Activated naive CD8-positive, alpha-beta T cell treated with anti-CD3 and anti-CD28 coated beads, Interleukin-2, amount 10 ng/mL, durations not matched to agents 7 days and 5 days (primary cell): ENCODE measurements at places on chromosomes 16 and 17.

DNA sequence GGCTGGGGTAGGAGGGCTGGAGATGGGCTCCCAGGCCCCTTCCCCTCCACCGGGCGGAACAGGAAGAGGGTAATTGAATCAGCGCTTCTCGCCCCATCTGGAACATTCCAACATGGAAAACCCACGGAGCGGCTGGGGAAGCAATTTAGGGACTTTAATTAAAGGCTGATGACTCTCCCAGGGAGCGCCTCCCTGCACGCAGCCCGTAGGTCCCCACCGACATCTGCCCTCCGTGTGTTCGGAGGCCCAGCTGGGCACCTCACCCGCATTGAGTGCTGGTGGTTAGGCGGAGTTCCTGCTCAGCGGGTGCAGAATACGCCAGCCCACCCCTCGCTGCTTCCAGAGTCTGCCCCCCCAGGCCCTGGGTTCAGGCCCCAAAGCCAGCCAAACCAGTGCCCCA, 10.0 kb downstream of the HS3ST6 start:
- no peak for DNase-seq

- no peak for DNase-seq
These were observed 11.1 kb downstream of the CRYBA1 start for GRCh38 chr17:29257756-29258155.

DNA sequence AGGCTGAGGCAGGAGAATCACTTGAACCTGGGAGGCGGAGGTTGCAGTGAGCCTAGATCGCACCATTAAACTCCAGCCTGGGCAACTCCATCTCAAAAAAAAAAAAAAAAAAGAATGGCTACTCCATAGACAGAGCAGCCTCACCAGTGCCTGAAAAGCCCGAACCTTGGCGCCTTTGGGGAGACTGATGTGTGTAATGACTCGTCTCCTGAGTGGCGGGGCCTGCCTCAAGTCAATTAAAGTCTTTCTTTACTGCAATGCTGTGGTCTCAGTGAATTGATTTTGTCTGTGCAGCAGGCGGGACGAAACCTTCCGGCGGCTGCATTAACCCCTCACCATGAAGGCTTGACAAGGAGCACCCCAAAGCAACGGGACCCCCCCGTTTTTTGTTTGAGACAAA, 3.5 kb upstream of the UQCC4 start:
- DNase-seq, result no peak

- DNase-seq, result no peak
These were observed 59.1 kb downstream of the SSH2 start for GRCh38 chr17:29870836-29871465.

DNA sequence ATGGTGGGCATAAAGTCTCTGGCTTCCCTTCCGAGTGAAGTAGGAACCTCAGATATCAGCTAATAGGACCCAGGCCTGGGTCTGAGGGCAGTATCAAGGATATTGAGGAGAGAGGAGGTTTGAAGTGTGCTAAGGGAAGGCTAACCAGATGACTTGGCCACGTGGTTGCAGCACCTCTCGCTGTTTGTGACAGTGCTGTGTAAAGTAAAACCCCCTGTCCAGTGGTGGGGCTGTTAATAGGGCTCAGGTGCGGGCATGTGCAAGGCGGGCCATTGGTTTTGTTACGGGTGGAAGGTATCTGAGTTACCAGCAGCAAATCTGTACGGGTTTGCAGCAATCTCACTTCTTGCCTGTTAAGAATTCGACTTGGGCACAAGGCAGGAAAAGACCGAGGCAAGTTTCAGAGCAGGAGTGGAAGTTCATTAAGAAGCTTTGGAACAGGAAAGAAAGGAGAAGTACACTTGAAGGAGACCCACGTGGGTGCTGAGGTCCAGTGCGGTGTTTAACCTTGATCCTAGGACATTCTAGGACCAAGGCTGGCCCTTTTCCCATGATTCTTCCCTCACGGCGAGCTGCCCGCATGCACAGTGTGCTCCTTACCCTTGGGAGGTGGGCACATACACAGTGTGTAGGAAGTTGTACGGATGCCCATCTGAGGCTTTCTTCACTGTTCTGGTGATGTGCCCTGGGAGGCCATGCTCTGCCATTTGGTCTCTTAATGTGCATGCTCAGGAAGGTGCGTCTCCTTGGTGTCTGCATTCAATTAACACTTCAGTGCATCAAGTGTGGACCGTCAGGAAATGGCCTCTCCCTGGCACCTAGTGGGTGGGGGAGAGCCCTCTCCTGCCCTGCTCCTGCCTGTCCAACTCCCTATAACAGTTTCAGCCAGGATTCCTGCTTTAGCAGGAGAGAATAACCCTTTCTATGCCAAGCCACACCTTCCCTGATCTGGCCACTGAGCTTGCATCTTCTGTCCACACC, 20.3 kb downstream of the SGF29 start:
- no peak for DNase-seq

DNA sequence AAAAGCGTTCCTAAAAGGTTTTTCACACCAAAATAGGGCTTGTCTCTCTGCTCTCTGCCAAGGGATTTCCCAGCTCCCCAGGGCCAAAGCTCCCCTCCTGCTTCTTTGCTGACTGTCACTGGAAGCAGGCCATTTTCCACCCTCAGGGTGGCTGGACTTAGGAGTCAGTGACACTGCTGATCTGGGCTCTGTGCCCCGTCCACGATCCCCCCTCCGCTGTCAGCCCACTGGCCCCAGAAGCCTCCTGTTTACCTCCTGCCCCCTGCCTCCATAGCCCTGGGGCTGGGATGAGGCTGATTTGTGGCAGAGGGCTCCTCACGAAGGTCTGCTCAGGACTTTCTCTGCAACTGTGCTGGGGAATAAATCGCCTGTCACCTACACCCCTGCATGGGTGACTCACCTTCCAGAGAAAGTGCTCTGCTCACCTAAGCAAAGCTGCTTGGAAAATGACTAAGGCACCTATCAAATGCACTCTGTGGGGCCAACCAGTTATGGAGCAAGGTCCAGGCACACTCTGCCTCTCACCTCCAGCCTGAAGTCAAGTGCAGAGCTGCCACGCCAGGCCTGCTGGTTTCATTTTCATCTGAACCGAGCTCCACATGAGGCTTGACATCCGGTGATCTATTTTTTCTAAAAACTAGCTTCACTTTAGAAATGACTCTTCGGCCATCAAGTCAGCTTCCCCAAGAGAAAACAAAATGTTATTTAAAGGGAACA, 4.9 kb downstream of the MAP3K14 start:
- DNase-seq, result peak; percentile 71

GRCh38 chr16:30523768-30524574, 2.4 kb downstream of the ZNF768 start:
- DNase-seq, result no peak
